ENCODE measurements at places on chromosomes 2 and 18. TPM values are rescaled to one million over a fixed set of nuclear protein-coding genes. Genes with fewer than 3 reads are reported as not detected.
A peak's percentile ranks its signal among the peaks of the same experiment; 100 is the strongest.

DNA sequence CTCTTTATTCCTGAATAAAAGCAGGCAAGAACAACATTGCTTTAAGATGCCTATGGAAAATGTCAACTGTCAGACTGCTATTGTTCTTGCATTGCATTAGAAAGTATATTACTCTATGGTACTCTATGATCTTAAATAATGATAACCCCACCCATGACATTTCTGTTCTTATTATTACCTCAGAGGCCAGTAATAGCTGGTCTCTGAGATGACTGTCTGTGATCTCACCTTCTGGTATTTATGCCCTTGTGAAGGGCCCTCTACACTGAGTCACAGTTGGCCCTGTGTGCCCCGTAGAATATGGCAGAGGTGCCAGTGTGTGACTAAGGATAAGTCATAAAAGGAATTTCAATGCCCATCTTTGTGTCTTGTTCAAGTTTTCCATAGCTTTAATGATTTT lies 61.0 kb downstream of the SPP2 start:
- DNase-seq = peak; percentile 92

DNA sequence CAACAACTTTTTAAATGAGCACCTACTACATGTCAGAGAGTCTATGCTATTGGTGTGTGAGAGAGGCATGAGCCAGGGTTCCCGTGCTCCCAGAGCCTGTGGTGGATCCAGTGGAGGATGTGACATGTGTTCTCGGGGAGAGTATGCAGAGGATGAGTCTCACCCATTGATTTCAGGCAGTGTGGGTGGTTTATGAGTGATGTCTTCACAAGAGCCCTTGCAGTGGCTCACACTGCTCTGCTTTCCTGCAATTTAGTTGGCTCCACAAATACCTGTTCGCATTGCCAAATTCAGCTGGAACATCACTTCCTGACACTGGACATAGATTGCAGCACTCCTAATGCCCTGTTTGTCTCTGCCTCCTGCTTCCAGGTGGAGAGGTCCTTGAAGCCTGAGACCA lies 243.6 kb upstream of the CXCR4 start:
- DNase-seq = no peak

DNA sequence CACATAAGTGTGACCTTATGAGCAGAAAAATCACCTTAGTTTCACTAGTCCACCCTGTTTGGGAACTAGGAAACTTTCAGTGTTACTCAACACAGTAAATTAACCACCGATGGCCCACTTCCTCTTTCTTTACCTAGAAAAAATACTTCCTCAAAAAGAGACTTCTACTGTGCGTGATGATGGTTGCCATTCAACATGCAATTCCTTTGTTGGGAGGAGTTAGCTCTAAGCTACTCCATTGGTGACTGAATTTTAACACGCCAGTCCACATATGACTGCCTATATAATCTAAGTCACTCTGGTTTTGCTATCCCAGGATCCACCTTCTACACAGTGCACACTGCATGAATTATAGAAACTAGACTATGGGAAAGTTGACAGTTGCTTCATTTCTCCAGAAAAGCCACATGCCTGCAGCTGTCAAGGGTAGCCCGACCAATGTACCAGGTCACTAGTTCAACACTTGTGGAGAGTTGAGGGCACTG lies 47.8 kb upstream of the REG3G start:
- no peak for DNase-seq

TBR1 gene
- total RNA-seq = 0.97 TPM

DNA sequence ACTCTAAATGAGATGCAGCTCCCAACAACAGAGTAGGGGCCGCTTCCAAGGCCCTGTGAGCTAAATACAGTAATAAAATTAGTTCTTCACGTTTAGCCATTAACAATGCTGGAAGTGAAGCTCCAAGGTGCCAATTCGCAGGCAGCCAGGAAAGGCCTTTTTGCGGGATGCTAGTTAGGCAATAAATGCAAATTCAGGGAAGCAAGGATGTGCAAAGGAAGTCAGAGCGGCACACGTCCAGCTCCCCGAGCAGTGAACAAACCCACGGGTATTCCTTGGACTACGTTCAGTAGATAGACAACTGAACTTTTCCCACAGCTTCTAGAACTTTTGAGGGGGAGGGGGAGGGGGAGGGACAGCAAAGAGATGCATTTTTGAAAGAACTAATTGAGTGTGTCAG lies 6.9 kb downstream of the ZNF516 start:
- DNase-seq = peak; percentile 73

TUBB8B gene
- total RNA-seq = not detected

- peak; percentile 41 for DNase-seq
Measured at GRCh38 chr2:205574001-205574400, 108.3 kb upstream of the NRP2 start.

GRCh38 chr2:51231071-51231470 lies 199.1 kb upstream of the NRXN1 start:
- DNase-seq = no peak

DNA sequence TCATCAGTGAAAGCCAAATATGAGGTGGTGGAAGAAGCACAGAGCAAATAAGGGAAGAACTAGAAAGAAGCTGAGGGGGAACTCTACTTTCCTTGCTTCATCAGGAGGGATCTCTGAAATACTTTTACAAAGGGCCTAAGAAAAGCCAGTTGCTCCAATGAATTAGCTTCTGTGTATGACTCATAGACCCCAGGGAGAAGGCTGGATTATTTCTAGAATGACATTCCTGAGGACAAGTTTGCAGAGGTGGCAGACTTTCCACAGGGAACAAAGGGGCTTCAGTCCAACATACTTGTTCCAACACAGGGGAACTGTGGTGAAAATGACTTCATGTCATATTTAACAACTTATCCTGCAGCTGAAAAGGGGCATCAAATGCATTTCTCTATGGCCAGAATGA lies 29.0 kb downstream of the DOK1 start:
- peak; percentile 82 for DNase-seq

GRCh38 chr18:8448130-8448529 lies 161.1 kb upstream of the RAB12 start:
- no peak for DNase-seq

DNA sequence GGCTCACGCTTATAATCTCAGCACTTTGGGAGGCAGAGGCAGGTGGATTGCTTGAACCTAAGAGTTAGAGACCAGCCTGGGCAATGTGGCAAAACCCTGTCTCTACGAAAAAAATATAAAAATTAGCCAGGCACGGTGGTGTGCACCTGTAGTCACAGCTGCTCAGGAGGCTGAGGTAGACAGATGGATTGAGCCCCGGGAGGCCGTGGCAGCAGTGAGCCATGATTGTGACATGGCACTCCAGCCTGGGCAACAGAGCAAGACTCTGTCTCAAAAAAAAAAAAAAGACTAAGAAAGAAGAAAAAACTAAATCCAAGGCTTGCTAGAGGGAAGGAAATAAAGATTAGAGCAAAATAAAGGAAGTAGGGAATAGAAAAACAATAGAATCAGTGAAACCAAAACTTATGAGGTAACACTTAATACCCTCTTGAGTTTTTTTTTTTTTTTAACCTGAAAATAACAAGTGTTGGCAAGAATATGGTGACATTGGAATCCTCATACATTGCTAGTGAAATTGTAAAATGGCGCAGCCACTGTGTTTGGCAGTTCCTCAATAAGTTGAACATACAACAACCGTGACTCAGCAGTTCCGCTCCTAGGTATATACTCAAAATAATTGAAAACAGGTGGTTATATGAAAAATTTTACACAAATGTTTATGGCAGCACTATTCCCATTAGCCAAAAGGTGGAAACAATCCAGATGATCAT lies 85.2 kb downstream of the EML4 start:
- peak; percentile 3 for DNase-seq

GRCh38 chr18:9743200-9744016 lies 35.3 kb downstream of the RAB31 start:
- peak; percentile 96 for DNase-seq

GRCh38 chr2:197932374-197932773 lies 128.0 kb downstream of the PLCL1 start:
- no peak for DNase-seq

DNA sequence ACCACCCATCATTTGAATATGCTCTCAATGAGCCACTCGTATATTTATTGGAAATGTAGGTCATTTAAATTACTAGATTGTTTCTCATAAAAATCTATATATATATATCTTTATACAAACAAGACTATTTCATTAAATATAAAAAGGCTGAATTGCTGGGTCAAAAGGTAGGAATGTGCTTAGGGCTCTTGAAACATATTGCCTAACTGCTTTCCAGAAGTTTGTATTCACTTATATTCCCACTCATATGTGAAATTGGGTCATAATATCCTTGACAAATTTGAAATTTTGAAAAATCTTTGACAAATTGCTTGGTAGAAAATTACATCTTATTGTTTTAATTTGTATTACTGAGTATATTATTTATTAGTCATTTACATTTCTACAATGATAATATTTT lies 999.8 kb upstream of the CDH2 start:
- peak; percentile 48 for DNase-seq

TMEM37 gene
- not detected for total RNA-seq

CROCC2 gene
- under 0.01 TPM for total RNA-seq

DNA sequence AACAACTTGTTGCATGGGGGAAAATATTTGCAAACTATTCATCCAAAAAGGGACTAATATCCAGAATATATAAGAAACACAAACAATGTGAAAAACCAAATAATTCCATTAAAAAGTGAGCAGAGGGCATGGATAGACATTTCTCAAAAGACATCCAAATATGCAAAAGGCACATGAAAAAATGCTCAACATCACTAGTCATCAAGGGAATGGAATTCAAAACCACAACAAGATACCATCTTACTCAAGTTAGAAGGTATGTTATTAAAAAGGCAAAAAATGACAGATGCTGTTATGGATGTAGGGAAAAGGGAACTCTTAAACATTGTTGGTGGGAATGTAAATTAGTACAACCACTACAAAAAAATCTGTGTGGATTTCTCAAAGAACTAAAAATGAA lies 396.5 kb downstream of the CCDC85A start:
- peak; percentile 51 for DNase-seq

All from GM23248 (cell line).